ENCODE measurements at places on chromosomes 6 and 20.

DNA sequence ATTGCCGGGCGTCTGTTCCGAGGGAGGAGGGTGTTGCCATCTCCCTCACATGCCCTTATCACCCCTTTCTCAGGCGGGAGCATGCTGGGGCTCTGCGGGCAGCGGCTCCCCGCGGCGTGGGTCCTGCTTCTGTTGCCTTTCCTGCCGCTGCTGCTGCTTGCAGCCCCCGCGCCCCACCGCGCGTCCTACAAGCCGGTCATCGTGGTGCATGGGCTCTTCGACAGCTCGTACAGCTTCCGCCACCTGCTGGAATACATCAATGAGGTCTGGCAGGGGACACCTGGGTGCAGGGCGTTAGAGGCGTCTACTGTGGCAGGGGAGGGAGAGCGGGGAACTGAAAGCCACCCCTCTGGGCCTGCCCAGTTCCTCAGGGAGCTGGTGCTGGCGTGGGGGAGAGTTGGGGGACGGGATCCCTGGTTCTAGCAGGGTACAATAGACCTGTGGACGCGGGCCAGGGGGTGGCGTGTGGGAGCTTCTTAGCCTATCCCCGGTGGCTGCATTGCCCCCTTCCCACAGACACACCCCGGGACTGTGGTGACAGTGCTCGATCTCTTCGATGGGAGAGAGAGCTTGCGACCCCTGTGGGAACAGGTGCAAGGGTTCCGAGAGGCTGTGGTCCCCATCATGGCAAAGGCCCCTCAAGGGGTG, 697 bp downstream of the PPT2 start:
- ATAC-seq: peak; percentile 88

DNA sequence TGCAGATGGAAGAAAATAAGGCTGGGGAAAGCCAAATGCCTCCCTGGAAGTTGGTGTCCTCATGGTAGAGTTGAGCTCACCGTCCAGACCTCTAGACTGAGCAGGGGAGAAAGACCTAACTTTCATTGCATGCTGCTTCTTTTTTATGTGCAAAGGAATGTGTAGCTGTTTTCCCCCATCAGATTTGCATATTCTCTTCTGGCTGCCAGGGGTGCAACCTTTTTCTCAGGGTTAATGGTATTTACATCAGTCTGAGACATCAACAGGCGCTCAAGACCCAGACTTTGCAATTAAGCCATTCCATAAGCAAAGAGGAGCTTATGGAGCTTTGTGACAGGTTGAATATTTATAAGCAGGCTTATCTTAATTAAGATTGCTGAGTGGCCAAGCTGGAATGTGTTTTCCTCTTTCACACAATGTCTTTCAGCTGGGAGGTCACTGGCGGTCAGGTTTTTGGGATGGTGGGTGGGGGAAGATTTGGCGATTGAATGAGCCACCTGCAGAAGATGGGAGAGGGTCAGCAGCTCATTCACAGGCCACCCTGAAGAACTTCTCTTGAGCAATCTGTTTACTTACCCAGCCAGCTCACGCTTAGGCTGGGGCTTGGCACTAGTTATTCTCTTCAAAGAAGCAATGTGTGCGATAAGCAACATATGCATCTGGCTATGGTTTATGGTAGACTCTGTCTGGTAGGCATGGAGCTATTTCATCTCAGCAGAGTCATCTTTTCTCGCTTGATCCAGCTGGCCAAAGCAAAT, 88.6 kb downstream of the SCP2D1 start:
- no peak for ATAC-seq

GRCh38 chr6:88013554-88013953, 34.1 kb upstream of the SPACA1 start:
- ATAC-seq: no peak

DNA sequence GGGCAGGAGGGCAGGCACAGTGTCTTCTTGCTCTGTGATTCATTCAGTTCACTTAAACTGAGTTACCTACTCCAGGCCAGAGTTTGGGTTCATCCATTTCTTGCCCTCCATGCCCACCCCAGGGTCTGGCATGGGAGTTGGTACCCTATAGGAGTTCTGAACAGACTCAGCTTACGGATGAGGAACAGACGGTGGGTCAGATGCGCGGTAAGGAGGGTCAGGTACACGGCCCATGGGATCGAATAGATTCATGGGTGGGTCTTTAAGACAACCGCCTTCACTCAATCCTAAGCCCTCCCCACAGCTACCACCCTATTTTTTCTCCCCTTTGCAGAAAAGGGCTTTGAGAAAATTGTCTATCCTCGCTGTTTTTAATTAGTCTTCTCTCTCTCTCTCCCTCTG, 13.1 kb upstream of the TRIB3 start:
- no peak for ATAC-seq

DNA sequence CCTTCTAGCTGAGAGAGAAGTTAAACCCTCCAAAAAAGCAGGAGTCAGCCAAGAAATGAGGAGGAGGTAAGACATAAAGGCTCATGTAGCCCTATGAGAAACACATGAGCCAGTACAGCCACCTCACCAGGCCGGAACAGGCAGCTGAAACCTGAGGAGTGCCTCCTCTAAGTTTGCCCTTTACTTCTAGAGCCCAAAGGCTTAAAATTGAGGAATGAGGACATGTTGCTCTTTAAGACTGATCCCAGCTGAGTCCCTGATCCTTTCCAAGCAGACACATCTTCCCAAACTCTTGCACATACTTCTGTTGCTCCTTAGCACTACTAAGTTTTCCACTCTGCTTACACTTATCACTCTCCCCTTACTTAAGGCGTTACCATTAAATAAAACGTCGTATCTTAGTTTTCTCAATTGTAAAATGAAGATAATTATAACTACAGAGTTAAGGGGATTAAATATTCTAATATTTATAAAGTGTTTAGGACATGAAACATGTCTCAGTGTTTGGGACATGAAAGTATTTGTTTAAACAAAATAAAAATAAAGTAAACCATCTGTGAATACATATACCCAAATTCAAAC, 124.0 kb downstream of the OGFRL1 start:
- ATAC-seq: no peak

- no peak for ATAC-seq
Measured at GRCh38 chr20:50562262-50562701, 52.1 kb downstream of the PTPN1 start.

- no peak for ATAC-seq
Measured at GRCh38 chr6:160173806-160174527, 52.4 kb downstream of the SLC22A1 start.

DNA sequence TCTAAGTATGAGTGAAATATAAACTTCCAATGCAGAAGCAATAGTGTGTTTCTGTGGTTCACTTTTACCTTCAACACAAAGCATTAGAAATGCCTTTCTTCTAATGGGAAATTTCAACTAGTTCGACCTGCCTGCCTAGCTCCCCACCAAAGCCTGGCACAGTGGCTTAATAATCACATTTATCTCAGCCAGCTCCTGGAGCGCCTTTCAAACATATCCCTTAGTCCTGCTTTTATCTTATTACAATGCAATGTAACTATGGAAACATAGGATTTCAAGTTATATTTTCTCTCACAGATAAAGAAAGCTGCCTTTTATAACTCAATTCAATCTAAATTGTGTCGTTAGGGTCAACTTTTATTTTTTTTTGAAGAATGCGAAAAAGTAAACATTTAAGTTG, 53.7 kb downstream of the KIF13A start:
- ATAC-seq: no peak

DNA sequence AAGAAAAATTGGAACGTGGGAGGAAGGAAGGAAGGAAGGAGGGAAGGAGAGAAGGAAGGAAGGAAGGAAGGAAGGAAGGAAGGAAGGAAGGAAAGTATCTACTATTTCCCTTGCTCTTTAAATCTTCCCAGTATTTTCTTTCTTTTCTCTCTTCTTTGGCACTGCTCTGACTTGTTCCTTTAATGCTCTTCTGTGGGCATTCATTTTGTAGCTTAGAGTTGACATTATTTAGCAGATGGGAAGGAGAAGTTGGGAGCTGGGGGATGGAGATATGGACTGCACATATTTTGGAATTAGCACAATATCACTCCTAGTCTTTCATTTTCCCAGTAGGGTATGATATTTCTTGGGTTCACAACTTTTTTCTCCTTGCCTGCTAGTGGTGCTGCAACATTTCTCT, 152.2 kb downstream of the TFAP2B start:
- no peak for ATAC-seq

- peak; percentile 84 for ATAC-seq
Measured at GRCh38 chr6:6758915-6759654, 170.6 kb downstream of the LY86 start.

- ATAC-seq: no peak
Measured at GRCh38 chr6:108473197-108473596, 87.5 kb upstream of the FOXO3 start.

DNA sequence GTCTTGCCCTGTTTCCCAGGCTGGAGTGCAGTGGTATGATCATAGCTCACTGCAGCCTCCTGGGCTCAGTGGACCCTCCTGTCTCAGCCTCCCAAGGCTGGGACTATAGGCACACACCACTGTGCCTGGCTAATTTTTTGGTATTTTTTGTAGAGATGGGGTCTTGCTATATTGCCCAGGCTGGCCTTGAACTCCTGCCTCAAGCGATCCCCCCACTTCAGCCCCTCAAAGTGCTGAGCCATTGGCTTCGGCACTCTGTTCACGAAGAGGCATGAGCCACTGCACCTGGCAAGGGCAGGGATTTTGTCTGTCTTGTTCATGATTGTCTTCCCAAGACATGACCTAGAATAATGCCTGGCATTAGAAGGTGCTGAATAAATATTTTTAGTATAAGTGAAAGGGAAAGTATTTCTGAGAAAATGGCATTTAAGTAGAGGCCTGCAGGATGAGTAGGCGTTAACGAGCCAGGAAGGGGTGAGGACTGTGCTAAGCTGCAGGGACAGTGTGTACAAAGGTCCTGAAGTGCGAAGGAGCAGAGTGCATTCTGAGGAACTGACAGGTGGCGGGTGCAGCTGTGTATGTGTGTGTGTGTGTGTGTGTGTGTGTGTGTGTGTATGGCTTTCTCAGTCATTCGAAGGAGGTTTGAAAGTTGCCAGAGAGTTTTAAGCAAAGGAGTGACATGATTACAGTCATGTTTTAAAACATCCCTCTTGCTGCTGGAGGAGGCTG, 43.0 kb downstream of the VEGFA start:
- peak; percentile 47 for ATAC-seq

- no peak for ATAC-seq
Measured at GRCh38 chr6:41453244-41453643, 92.9 kb upstream of the FOXP4 start.

GRCh38 chr6:28567506-28567905, 41.8 kb downstream of the GPX5 start:
- ATAC-seq: no peak

GRCh38 chr6:29992807-29993206, 50.5 kb downstream of the HLA-A start:
- no peak for ATAC-seq

DNA sequence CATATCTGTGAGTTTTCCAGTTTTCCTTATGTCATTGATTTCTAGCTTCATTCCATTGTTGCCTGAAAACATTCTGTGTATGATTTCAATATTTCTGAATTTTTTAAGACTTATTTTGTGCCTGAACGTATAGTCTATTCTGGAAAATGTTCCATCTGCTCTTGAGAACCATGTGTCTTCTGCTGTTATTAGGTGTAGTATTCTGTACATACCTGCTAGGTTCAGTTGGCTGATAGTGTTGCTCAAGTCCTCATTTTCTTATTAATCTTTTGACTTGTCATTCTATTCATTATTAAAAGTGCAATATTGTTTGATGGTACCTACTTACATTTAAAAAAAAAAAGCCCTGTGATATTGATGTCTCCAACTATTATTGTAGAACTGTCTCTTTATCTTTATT, 869.8 kb upstream of the MAN1A1 start:
- ATAC-seq: no peak

DNA sequence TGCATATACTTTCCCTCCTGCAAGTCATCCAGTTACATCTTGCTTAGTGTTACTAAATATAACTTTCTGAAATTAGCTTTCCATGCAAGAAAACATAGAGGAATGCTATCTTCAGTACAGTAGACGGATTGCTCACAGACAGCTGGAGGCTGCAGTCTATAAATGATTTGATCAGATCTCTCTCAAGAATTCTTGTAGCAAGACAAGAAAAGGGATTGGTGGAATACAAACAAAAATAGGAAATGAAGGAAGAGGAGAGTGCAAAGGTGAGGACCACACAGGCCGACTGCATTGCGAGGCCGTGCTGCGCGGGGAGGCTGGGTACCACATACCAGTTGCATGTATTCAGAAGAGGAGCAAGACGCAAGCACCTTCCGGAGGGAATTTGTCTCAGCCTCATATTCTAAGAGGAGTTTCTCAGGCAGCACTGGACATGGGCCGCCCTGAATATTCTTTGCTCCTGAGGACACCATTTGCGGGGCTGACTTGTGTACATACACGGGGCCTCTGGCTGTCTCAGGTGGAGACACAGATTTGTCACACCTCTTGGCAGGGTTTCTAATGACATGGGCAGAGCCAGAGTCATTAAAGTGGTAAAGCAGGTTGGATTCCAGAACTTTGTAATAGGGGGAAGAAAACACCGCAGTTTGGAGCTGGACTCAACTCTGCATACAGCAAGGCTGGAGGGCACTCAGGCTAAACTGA, 22.7 kb upstream of the KIF25 start:
- no peak for ATAC-seq

DNA sequence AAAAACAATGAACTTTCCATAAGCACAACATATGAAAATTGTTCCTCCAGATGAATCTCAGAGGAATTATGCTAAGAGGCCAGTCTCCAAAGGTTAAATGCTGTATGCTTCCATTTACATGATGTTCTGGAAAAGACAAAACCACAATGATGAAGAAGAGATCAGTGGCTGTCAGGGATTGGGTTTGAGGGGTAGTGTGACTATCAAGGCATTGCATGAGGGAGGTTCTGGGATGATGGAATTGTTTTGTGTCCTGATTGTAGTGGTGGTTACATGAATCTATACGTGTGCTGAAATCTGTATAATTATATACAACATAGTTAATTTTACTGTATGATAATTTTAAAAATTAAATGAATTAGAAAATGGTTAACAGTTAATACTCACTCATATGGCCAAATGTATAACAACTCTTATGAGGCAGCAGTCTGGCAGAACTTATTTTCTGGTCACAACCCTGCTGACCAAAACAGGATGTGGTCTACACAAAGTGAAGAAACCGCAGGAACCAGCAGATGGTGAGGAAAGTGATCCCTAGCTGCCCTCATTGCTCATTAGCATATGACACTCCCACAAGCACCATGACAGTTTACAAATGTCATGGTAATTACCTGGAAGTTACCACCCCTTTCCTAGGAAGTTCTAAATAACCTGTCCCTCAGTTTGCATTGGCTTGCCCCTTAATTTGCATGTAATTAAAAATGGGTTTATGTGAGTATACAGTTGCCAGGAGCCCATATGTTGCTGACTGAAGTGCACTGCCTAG, 31.9 kb downstream of the NSFL1C start:
- ATAC-seq: peak; percentile 95

Measured in stimulated activated memory B cell treated with anti-CD40 and anti-IgM and Interleukin-4, amounts not matched to agents 10 μg/mL and 1 μg/mL and 100 μg/mL, for 72 hours (primary cell).